ENCODE measurements at places on chromosomes 16 and 17.

DNA sequence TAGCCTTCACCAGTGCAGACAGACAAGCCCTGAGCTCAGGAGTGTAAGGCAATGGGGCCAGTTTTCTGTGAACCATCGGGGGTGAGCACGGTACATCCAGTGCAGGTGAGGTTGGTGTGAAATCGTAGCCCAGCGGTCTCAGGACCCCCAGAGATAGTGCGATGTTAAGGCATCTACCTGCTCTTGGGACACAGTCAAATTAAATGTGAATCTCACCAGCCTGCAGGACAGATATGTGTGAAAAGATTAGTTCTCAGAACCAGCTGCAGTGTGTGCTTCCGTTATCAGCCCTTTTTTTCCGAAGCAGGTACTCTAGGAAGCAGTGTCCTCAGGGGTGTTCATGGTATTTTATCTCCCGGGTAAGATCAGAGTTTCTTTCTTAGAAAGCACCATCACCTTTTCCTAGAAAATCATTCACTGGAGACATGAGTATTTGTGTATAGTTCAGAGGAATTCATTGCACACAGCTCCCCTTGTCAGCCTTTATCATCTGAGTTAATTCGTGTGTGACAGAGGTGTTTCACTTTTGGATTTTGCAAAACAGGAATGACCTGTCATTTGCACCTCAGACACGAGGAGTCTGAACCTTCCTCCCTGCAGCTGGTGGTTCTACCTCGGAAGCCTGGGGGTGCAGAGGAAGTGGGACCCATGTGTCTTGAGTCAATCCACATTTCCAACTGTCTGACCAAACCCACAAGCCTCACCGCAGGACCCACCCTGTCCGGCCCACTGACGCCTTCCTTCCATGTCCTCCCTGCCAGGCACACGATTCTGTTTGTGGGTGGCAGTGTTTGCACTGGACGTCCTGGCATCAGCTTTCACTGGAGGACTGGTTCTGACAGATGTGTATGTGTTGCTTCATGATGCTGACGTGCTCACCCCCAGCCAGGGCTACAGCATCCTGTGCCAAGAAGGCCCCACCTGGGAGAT is 107.8 kb downstream of the CLEC16A start:
- no peak for ATAC-seq

- no peak for ATAC-seq
Measured at GRCh38 chr17:33459078-33459940, 166.2 kb upstream of the ASIC2 start.

- ATAC-seq = no peak
Measured at GRCh38 chr17:4357030-4357628, 9.3 kb downstream of the UBE2G1 start.

- peak; percentile 54 for ATAC-seq
Measured at GRCh38 chr16:57277586-57277985, 6.9 kb downstream of the PLLP start.

- ATAC-seq = no peak
Measured at GRCh38 chr17:35147375-35147905, at the start of gene UNC45B. UNC45B (plus strand) TSS chr17:35147817; CDS start chr17:35148264, 447 bp downstream.

- ATAC-seq = peak; percentile 7
Measured at GRCh38 chr17:17712268-17712924, 31.1 kb downstream of the RAI1 start.

GRCh38 chr17:57868007-57868909 is 18.4 kb upstream of the MRPS23 start:
- peak; percentile 87 for ATAC-seq

DNA sequence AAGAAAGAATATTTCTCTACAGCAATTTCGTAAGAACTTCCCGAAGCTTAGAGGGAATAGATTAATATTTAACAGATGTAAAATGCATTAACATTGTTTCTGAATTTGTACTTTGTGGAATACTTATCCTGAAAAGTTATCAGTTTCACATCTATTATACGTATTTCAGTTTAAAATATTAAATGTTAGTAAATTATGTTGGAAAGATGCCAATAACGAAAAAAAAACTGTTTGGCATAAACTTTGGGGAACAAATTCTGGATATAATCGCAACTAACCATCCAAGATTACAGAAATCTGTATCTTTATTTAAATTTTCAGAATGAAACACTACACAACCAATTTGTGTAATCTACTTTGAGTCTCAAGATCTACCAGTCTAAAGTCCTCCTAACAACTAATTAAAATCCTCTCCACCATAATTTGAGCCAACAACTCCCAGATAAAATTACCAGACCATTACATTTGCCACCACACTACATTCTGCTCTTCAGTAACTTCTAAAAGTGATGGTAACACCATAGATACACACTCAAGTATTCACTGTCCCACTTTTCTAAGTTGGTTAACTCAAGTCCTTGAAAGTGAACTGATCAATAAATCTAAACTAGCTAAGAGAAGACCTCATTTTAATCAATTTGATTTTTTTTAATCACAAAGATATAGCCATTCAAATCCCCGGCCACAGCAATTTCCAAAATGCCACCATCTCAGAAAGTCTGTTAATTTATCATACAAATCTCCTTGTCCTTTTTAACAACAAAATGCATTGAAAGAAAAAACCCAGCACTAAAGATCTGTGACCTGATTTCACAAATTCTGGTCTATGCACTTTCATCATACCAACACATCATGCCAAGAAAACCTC is 2.0 kb downstream of the SIAH1 start:
- no peak for ATAC-seq

DNA sequence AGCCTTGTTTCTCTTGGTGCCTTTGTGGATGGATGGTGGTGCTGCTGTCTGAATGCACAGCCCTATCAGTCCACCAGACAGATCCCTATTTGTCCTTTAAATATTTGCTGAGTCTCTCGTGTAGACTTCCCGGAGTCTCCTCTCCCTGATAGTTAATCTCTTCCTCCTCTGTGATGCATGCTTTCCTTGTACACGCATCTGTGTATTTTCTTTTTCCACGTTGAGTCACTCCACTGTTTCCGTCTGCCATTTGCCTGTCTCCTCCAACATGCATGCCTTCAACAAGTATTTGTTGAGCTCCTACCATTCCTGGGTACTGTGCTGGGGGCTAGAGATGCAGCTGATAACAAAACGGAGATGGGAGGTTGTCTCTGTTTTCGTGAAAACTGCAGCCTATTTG is 282.6 kb downstream of the HAPSTR1 start:
- ATAC-seq = no peak

- no peak for ATAC-seq
Measured at GRCh38 chr17:54102246-54102645, 279.5 kb downstream of the KIF2B start.

DNA sequence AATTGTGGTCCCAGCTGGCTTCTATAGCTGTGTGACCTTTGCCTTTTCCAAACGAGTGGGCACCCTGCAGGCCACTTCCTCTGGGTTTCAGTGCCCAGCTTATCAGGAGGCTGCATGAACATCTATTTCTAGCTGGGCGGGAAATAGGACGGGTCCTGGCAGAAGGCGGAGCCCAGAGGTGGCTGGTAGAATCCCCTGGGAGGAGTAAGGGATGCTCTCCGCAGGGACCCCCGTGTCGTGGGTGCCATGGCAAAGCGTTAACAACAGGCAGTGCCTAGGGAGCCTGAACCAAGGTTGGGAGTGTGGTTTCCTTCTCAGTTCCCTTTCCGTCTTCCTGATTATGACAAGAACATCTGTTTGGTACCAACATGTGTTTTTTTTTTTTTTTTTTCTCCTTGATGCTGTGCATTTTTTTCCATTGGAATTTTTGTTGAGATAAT is 58.2 kb downstream of the PLCG2 start:
- ATAC-seq = no peak

All from esophagus mucosa (tissue), 1 donor.